Activated CD8-positive, alpha-beta memory T cell treated with anti-CD3 and anti-CD28 coated beads for 48 hours (primary cell): ENCODE measurements at places on chromosomes 12 and 14.

DNA sequence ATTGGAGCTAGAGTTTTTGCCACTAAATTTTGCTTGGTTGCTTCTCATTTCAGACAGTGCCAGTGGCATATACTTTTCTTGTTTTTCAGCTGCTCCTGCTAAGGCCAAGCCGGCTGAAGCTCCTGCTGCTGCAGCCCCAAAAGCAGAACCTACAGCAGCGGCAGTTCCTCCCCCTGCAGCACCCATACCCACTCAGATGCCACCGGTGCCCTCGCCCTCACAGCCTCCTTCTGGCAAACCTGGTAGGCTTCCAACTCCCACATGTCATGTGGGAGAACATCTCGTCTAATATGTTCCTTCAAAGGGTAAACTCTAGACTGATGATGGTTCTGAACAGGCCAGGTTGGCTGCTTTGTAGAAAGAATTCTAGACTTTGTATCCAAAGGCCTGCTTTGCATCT, 11.0 kb downstream of the DLST start:
- DNase-seq: no peak

DNA sequence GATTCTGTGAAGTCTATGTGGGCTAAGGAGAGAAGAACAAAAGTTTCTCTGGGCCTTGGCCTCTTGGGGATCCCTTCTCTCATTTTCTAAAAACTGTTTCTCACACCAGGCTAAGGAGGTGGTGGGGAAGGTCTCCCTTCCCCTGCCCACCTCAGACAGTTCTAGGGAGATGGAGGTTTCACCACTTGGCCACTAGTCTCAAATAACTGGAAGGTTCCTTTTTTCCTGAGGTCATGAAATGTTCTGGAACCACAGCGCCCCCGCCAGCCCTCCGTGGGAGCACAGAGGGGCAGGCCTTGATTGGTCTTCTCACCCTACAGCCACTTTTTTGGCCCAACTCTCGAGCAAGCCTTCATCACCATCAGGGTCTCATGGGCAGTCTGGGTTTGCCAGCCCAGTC, 12.6 kb downstream of the C12orf43 start:
- no peak for DNase-seq

- DNase-seq: no peak
These were observed 50.8 kb downstream of the DGLUCY start for GRCh38 chr14:91164676-91165075.

DNA sequence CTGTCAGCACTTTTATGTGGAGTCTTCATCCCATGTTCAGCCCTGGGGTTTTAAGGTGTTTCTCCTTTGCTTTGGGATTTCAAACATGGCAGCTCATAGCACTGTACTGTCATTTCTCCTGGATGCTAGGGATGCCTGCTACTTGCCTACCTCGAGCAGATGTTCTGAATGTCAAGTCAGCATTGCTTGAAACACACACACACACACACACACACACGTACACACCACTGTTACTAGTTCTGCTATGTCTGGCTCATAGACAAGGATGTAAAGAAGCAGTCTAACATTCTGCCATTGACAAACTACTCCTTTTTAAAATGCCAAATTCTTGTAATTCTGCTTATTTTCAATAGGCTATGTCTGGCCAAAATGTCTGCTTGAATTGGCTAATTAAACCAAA, 72.7 kb downstream of the SAMD4A start:
- no peak for DNase-seq

- DNase-seq: no peak
These were observed 102.2 kb downstream of the ERC1 start for GRCh38 chr12:1093166-1093751.

GRCh38 chr14:88999137-88999536, 174.7 kb downstream of the TTC8 start:
- DNase-seq: no peak

DNA sequence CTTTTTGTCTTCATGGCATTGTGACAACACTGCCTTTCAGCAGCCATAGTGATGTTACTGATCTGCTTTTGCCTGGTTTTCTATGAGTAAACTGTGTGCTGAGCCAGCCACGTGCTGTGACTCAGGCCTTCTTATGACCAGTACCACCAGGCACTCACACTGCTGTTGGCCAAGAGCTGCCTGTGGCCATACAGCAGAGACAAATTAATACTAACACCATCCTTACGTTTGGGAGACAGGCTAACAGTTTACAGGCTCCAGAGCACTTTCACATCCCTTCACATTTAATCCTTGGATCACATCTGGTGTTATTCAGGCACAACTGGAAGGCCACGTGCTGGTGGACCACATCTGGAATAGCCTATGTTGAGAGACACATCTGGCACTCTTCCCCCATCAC, 377.9 kb downstream of the CCDC91 start:
- no peak for DNase-seq

DNA sequence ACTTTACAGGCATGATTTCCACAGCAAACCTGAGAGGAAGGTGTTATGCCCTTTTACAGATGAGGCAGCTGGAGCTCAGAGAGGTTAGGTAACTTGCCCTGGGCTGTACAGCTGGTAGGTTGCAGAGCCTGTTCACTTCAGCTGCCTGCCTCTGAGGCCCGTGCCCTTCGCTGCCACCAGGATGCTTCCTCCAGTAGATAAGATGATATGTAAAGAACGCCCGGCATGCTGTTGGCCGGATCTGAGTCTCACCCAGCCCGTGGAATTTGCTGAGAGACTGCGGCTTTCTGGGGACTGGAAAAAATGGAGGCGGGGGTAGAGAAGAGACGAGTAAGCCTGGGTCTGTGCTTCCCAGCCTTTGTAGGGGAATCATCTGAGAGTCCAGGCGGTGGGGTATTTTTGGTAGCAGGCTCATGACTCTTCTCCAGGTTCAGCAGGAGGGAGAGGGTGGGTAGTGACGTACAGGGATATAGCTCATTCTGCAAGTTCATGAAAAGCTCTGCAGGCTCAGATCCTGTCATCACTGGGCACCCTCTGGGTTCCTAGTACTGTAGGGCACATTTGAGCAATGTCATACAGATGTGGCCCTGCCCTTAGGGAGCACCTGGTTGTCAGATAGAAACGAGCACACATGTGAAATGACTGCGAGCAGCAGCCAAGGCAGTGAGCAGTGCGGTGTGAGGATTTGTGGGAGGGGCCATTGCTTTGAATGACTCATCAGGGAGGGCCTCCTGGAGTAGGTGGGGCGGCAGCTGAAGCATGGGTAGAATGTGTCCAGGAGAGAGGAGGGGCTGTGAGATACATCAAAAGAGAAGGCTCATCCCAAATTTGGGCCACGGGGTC, 159.4 kb downstream of the TSPAN9 start:
- DNase-seq: no peak

DNA sequence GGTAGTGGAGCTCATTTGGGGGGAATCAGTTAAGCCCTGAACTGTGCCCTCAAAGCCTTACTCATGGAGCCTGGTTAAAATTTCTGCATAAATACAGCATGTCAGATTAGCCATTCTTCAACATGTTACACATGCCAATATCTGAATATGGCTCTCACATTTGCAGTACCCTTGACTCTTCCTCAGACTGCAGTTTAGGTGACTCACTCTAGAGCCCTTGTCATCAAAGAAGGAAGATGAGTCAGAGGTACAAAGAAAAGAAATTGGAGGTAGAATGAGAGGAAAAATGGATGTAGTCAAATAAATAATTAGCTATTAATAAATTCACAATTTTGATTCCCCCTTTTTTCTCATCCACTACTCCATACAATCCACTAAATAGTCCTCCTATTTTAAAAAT, 23.6 kb upstream of the OR4K2 start:
- no peak for DNase-seq
